ENCODE measurements at places on chromosomes 13 and 19. TPM values are rescaled to one million over a fixed set of nuclear protein-coding genes. Genes with fewer than 3 reads are reported as not detected.

Gene TNFAIP8L1
- polyA plus RNA-seq = 13.5 TPM

GRCh38 chr13:110290826-110291225 is 16.1 kb downstream of the COL4A1 start:
- no peak for DNase-seq

Gene NLRP5
- polyA plus RNA-seq = not detected

- peak; percentile 91 for DNase-seq
These were observed at the start of gene TSEN34 for GRCh38 chr19:54191011-54191810. TSEN34 (plus strand) TSS chr19:54191308; CDS start chr19:54191365, 57 bp downstream.

Gene SLC46A3
- 2.0 TPM for polyA plus RNA-seq

DNA sequence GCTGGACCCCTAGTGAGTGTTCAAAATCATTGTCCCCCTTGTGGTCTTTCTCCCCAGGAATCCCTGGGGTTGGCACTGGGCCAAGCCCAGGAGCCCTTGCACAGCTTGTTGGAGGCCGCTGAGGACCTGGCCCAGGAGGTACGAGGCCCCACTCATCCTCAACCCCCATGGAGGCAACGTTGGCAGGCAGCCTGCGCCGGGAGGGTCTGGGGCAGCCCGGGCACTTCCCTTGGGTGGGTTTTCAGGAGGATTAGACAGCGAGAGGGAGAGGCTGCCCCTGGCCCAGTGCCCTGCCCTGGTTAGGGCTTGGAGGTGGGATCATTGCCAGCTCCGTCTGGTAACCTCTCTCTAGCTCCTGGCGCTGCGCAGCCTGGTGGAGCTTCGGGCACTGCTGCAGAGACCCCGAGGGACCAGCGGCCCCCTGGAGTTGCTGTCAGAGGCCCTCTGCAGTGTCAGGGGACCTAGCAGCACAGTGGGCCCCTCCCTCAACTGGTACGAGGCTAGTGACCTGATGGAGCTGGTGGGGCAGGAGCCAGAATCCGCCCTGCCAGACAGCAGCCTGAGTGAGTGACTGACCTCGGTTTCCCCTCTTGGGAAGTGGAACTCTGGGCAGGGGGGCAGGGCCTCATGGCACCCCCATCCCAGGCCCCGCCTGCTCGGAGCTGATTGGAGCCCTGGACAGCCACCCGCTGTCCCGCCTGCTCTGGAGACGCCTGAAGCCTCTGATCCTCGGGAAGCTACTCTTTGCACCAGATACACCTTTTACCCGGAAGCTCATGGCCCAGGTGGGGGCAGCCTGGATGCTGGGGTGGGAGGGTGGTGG is 3.0 kb downstream of the ABCA7 start:
- DNase-seq = no peak

DNA sequence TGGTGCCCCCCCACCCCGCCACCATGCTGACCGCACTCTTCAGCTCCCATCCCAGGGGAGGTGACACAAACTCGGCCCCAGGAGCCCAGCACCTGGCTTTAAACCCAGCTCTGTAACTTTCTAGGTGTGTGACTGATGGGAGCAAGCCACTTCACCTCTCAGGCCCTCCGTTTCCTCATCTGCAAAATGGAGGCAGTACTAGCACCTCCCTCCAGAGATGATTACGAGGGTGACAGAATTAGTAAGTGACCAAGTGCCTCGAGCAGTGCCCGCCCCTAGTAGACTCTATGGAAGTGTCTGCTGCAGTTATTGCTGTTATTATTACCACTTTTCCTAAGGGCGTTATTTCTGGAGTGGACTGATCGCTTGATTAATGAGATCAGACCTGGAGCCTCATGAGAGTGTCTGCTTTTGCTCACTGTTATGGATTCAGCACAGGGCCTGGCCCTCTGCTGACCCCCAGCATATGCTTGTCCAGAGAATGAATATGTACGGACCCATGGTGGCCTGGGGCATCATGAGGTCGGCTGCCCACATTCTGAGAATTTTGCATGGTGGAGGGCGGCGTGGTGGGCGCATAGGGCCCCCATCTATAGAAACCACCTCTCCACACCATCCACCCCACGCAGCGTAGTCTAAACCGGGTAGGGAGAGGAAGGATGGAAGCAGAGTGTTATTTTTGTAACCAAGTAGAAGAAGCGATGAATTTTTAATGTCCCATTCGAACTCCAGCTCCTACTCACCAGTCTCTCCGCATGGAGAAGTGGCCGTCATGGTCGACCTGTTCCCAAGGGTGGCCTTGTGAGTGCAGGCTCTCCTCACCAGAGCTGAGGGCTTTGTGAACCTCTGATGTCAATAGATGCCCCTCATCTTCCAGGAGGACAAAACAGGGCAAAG is 48.2 kb downstream of the CAPN12 start:
- DNase-seq = no peak

- no peak for DNase-seq
These were observed 1.3 kb upstream of the SIGLEC9 start for GRCh38 chr19:51123381-51123800.

Gene RFPL4AL1
- 0.25 TPM for polyA plus RNA-seq

Gene C19orf73
- 0.20 TPM for polyA plus RNA-seq

GRCh38 chr13:31827707-31828106 is 88.4 kb downstream of the RXFP2 start:
- DNase-seq = no peak

Gene ZNF626
- polyA plus RNA-seq = 26.1 TPM

DNA sequence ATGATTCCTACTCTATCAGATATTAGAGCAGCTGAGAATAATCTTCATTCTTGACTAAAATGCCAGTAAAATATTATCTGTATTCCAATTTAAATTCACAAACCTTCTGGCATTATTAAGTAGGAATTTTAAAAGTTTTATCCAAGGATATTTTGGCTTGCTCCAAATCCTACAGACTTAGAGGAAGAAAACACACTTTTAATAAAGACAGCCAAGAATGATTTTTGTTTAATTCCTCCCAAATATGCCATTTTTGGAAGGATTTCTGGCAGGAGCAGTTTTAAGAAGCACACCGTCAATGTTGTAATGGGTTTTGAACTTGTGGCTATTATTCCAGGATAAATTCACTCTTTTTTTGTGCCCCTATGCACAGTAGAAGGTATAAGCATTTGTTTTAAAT is 355.1 kb downstream of the SLITRK5 start:
- DNase-seq = no peak

GRCh38 chr13:112141643-112142400 is 74.9 kb downstream of the SOX1 start:
- no peak for DNase-seq

GRCh38 chr13:33176526-33176925 is 109.0 kb downstream of the STARD13 start:
- DNase-seq = no peak

- DNase-seq = no peak
These were observed 7.5 kb upstream of the GJA3 start for GRCh38 chr13:20168396-20168795.

Gene YJEFN3
- 11.6 TPM for polyA plus RNA-seq

DNA sequence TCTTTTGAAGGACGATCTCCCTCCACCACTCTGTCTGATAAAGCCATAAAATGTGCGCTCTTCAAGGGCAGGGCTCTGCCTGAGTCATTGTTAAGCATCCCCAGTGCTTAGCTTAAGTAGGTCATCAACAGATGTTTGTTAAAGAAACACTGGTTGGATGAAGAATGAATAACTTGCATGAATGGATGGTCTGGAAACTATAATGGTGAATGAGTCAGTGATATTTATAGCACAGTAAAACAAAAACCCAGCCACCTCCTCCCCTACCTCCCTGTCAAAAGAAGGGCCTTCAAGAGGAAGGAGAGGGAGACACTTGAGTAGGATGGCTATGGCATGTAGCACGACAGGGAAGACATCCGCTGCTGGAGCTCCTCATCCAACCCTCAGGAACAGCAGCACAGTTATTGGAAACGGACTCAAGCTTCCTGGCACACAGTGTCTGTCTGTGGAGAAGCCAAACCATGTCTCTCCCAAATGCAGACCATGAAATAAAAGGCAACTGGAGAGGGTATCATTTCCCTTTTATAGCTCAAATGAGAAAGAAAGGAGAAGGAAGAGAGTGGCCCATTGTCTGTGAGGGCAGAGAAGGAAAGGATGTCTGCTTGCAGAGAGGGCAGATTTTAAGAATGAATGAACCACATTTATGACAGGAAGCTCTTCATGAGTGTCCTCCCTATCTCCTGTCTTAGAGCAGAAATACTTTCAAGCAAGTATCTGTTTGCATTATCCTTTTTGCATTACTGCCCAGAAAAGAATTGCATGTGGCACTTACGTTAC is 183.5 kb upstream of the UBL3 start:
- DNase-seq = no peak

DNA sequence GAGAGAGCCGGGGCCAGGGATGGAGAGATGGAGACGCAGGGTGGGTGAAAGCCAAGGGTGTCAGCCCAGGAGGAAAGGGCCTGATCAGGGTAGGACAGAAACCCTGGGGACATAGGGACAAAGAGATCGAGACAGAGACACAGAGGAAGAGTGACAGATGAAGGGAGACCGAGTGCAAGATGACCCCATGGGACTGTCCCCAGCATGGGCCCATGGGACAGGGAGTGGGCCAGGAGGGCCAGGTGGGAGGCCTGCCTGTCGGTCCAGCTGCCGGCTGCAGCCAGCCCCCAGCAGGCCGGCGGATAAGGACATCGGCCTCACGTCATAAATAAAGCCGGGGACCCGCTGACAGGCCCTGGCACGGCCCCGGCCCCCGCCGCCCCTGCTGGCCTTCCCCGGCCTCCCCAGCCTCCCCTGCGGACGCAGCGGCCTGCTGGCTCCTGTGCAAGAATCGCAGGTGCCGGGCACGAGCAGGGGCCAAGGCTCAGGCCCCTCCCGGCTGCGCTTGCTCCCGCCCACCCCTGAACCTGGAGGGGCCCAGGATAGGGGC is 6.3 kb downstream of the REX1BD start:
- no peak for DNase-seq

DNA sequence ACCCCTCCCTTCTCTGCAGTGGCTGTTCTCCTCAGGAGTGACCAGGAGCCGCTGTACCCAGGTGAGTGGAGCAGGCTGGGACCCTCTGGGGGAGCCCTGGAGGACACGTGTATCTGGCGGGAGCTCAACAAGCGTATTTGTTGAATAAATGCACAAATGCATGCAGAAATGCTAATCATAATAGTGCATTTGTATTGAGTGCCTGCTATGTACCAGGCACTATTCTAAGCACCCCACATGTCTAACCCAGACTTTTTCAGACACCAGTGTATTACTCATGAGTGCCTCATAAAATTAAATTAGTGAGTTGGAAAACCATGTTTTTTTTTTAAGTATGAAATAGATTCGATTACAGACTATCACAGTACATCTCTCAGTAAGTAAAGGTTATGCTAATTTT is 7.9 kb downstream of the HPN start:
- DNase-seq = no peak

Gene IGFL2
- polyA plus RNA-seq = not detected

Gene KIR2DL4
- polyA plus RNA-seq = not detected

Gene PDE4A
- 1.5 TPM for polyA plus RNA-seq

Data from left kidney (tissue), 8 donors.